NCI-H2029 (cell line): ENCODE measurements at places on chromosomes 3 and 15.

DNA sequence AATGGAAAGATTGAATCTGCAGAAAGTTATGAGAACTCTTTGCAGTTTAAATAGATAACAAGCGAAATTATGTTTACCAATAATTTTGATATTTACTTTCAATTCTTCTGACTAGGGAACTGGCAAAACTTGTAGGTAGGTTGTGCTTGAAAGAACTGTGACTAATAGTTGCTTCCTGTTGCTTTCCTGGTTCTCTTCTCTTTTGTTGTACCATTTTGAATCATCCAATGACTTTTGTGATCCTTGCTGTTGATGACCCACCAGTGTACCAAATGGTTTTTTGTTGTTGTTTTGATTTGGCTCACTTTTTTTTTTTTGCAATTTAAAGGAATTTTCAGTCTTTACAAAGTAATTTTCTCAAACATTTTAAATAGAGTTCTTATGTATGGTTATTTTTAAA, 64.9 kb upstream of the DCBLD2 start:
- DNase-seq: no peak

GRCh38 chr3:72768006-72768441, 80.2 kb downstream of the SHQ1 start:
- no peak for DNase-seq

- DNase-seq: no peak
Measured at GRCh38 chr3:115666920-115667737, 43.8 kb downstream of the GAP43 start.

- peak; percentile 29 for DNase-seq
Measured at GRCh38 chr15:41557673-41558399, 1.2 kb upstream of the TYRO3 start.

DNA sequence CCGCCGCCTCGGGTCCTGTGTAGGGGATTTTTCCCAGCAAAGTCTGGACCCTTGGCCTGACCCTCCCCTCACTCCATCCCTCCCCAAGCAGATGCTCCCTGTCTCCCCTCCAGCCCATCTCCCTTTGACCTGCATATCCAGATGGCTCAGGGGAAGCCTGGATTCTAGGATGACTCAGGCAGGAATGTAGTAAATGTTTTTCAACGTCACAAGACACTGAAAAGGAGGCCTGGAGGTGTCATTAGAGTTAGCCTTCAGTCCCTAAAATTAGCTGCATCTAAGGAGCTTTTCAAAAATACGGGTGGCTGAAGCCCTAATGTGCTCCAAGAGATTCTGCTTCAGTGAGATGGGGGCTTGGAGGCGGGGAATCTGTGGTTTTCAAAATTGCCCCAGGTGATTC, 7.2 kb downstream of the ACAN start:
- DNase-seq: no peak

DNA sequence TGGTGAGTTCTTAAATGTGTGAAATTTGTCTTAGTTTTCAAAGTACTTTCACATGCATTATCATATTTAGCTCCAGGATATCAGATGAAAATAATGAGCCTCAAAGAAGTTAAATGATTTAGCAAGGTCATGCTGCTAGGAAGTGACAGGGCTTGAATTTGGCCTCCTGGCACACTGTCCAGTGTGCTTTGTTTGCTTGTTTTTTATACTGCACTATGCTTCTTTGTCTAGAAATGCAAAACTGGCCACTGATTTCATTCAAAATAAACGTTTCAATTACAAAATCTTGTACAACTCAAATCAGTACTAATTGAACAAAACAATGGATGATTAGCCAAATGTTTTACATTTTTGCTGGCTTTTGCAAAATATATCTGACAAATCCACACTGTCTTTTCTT, 583.3 kb upstream of the CBLB start:
- no peak for DNase-seq

DNA sequence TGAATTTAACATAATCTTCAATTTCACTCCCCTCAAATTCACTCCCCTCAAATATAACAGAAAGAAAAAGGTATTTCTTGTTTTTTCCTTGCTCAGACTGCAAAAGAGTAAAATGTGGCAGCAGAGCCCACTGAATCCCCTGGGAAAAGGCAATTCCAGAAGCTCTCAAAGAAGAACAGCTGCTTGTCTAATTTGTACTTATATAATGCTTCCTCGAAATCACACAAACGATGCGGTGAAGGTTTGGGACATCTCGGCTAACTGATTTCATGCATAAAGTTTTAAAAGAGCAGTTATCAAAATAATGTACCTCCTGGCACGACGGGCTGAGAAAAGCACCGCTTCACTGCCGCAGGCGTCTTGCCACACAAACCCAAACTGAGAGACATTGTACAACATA, 10.7 kb downstream of the BDH1 start:
- DNase-seq: no peak

GRCh38 chr15:65812916-65813315, 20.8 kb upstream of the DENND4A start:
- DNase-seq: no peak

DNA sequence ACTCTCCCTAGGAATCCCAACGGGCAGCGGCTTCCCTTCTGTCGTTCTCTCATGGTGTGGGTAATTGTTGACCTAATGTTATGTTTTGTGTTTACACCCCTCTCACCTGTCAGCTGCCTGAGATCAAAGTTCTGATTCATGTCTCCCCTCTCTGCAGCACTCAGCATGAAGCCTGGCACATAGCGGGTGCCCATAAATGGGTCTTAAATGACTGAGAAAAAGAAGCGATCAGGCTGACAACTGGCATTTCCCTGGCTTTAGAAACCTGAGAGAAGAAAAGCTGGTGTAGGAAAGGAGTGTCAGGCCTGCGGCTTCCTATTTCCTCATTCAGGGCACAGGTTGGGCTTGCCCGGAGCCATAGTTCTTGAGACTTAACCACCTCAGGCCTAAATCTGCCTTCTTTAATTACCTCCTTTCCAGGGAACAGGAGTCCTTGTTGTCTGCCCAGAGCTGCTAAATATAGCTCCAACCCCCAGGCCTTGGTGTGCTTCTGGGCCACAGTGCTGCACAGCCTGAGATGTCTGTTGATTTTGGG, 31.8 kb downstream of the LPP start:
- DNase-seq: peak; percentile 56
